SW 1271 (cell line): ENCODE measurements at places on chromosomes 3 and 15.

GRCh38 chr15:63490345-63491034 lies 13.9 kb upstream of the USP3 start:
- no peak for DNase-seq

DNA sequence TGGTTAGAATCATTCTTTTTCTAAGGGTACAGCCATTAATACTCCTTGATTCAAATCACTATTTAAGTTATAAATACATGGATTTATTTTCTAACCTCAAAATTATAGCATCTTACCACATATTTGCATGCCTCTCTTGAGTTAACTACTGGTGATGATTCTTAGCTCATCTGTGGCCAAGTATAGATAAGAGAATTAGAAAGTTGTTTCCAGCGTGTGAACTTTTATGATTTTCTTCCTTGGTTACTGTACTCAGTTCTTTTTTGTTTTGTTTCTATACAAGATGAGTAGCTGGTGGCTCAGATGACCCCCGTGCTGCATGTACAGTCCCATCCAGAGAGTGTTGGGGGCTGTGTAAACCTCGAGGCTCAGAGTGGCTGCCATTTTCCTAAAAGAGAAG lies 124.6 kb downstream of the IGF1R start:
- DNase-seq = no peak

GRCh38 chr3:24538891-24539290 lies 44.2 kb upstream of the THRB start:
- no peak for DNase-seq

- DNase-seq = no peak
Observed at GRCh38 chr15:92232317-92232716, 161.4 kb upstream of the ST8SIA2 start.

DNA sequence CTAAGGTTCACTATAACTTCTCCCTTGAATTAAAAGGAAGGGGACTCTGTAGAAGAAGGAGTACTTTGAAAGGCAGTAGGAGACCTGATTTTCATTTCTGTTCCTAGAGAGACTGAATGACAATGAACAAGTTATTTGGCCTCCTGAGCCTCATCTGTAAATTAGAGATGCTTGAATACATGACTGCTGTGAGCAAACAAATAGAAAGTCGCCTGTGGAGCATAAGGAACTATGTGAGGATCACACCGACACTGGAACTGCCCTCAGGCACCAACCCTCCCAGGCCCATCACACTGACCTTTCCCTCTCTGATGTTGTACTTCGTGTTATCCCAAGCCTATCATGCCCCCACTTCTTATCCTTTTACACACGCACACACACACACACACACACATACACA lies 48.6 kb downstream of the IMPG2 start:
- DNase-seq = no peak
